Hematopoietic multipotent progenitor cell treated with erythropoietin and hydrocortisone succinate and interleukin-3 and kit ligand, for 15 days (in vitro differentiated cells): ENCODE measurements at places on chromosomes 3 and 15.

DNA sequence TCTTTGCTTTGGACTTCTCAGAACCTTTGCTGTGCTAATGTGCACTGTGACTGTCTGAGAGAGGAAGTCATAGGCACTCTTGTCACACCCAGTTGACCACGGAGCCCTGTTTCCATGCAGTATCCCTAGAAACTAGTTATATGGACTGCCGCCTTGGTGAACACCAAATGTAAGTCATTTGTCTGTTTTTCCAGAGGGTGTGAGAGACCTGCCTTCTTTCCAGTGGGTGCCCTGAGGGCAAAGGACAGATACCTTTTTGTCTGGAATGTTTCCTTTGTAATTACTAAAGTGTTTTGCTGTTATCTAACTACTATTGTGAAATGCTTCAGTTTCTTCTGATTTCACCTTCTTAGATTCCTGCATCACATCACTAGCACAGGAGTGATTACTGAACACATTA, 91.8 kb downstream of the LARS2 start:
- DNase-seq = no peak

GRCh38 chr3:112481302-112481721, 18.0 kb downstream of the BTLA start:
- no peak for DNase-seq

- no peak for DNase-seq
Measured at GRCh38 chr15:29822684-29823459, 604 bp upstream of the TJP1 start.

- DNase-seq = no peak
Measured at GRCh38 chr3:28115316-28115715, 126.1 kb upstream of the CMC1 start.

DNA sequence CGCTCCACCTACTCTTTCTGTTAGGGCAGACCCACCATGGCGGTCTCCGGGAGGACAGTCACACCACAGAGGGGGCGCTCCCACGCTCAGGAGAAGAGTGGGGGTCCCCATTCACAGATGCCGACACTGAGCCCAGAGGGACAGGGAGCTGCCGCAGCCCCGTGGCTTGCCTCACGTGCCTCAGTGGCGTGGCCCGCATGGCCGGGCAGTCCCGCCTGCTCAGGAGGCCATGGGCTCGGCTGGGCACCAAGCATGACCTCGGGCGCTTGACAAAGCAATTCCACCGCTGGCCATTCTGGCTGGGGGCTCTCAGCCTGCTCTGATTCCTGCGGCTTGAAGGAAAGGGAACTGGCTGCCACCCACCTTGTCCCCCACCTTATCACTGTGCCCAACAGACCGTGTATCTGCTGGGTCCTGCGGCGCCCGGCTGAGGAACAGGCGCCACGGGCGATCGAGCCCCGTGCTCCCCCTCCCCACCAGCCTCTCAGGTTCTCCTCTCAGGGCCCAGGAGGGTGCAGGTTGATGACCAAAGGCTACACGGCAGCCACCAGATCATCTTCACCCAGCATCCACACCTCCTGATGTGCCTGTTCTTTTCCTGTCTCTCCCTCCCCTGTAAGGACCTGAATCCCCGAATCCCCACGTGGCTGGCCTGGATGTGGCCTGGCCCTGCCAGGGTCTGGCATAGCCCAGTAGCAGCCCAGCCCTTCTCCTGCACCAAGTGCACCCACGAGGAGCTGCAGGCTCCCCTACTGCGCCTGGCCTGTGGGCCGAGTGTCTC, 20.7 kb downstream of the CYFIP1 start:
- no peak for DNase-seq

GRCh38 chr3:159165961-159166360, 364.1 kb downstream of the MFSD1 start:
- no peak for DNase-seq
